ENCODE measurements at places on chromosomes 3 and 15. TPM values are rescaled to one million over a fixed set of nuclear protein-coding genes. Genes with fewer than 3 reads are reported as not detected.

The WWTR1 gene
- 21.4 TPM for total RNA-seq

DNA sequence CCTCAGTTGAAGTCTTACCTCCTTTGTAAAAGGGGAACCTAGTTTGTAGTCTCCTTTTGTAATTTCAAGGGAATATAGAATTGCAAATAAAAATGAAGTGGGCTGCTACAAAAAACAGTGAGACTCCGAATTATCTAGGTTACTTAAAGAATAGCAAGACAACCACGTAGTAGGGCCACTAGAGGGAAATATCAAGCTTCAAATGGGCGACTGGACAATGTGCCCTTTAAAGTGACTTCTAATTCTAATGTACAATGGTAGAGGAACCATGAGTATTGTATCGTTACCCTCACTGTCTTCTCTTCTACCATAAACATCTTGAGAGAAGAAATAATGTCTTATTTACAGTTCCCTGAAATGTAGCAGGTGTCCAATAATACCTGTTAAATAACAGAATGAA is 56.3 kb downstream of the TP63 start:
- no peaks in the 10 kb centered on the region for H3K4me1 ChIP-seq
- H3K27me3 ChIP-seq = no peaks in the 10 kb centered on the region
- no peak overlapping the region for H3K4me3 ChIP-seq
- no peak overlapping the region for H3K27ac ChIP-seq

DNA sequence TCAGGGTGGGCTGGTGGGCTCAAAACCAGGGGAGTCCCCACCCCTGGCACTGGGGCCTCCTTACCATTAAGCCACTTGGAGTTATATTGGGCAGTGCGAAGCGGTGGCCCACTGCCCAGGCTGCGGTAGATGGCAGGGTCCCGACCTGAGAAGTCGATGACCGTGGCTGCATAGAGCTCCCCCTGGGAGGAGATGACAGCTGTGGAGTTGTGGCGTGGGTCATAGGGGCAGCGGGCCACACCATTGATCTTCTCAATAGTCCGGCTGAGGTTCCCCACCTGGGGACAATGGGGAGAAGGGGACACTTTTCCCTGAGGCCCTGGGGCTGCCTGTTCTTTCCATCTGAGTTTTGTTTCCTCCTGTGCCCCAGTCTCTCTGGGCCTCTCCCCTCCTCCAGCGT is 99.8 kb downstream of the SEMA5B start:
- H3K36me3 ChIP-seq = no peaks in the 10 kb centered on the region
- no peak for DNase-seq
- H3K27me3 ChIP-seq = no peaks in the 10 kb centered on the region
- no peak overlapping the region for H3K27ac ChIP-seq

DNA sequence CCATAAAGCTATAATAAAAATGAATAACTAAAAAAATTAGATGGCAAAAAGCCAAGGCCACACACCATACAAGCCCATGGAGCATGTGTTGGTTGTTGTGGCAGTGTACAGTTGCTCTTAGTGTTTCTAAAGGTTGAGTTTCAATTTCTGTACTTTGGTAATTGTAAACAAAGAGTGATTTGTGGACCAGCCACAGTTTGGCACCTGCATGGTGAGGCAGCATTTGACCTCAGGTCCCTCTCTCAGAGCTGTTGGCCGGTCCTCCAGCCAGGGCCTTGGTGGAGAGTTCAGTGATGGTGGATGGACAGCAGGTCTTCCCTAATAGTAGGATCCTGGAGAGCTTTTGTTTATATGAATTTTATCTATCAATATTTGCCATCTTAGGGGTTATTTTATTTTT is 5.6 kb downstream of the ACAD9 start:
- peaks cover 8% of the 10 kb centered on the region for H3K4me1 ChIP-seq
- H3K27ac ChIP-seq = no peak overlapping the region
- H3K27me3 ChIP-seq = no peaks in the 10 kb centered on the region
- H3K4me3 ChIP-seq = no peak overlapping the region
